AG08396 (cell line): ENCODE measurements at places on chromosomes 12 and 14.

GRCh38 chr12:89476232-89476631 is 48.4 kb downstream of the GALNT4 start:
- no peak for DNase-seq

DNA sequence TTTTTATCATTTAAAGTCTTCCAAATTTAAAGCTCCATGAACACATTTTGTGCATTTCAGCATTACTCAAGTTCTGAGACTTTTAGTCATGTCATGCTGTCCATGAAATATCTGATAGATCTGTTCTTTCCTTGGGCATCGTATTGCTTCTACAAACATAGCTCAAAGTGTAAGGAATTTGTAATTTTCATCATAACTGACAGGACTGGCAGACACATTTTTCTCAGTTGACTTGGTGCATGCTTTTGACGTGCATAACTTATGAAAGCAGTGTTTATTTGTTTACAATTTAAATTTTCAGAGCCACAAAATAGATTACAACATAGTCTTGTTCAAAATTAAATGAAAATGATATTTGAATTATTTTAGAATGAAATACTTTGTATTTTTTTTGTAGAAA is 812.1 kb upstream of the NOVA1 start:
- DNase-seq: no peak

DNA sequence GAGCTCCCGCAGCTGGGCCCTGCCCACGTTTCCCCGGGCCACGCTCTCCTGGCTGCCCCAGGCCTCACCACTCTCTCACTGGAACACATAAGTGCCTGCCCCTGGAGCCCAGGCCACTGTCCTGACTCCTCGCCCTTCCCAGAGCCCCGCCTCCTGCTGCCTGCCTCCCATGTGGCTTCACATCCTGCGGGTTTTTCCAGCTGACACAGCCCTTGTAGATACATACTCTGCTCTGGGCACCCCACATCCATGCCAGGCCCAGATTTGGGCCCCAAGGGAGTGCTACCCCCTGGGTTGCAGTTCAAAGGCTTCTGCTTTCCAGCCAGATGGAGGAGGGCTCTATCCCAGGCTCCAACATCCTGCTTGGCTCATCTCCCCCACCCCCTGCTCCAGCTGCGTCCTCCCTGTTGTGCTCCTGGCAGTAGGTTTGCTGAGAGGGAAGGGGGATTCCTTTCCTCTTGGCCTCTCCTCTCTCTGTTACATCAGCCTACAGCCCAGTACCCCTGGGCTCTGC is 60.1 kb downstream of the TSPAN9 start:
- peak; percentile 64 for DNase-seq

- DNase-seq: peak; percentile 88
Measured at GRCh38 chr14:76947078-76947837, 81.2 kb downstream of the IRF2BPL start.

GRCh38 chr12:45273717-45274271 is 57.9 kb downstream of the ANO6 start:
- peak; percentile 80 for DNase-seq

GRCh38 chr12:59574406-59574805 is 21.4 kb upstream of the SLC16A7 start:
- DNase-seq: no peak

GRCh38 chr14:85535991-85536832 is 6.3 kb downstream of the FLRT2 start:
- DNase-seq: peak; percentile 61

DNA sequence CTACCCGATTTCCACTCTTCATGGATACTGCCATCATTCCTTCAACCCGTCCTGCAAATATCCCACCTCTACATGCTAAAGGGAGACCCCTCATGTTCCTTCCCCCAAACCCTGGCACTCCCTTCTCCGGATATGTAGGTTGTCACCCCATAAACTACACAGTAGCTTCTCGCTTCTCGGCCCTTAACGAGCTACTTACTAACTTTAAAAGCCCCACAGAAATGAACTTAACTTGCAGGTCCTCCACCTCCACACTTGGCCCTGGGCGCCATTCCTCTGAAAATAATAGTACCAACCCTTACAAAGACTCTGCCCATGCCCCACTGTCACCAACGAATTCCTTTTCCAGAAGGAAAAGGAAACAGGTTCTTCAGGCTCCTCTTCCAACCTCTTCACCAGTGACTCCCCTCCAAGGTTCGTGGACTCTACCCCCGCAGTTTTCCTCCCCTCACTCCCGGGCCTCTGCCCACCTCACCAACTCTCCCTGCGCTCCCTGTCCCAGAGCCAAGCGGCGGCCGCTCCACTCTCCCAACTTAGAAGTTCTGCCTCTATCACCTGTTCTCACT is 1.2 kb downstream of the SPPL3 start:
- DNase-seq: peak; percentile 8

GRCh38 chr12:42144158-42144407 is 591 bp downstream of the GXYLT1 start:
- peak; percentile 4 for DNase-seq

GRCh38 chr12:102763061-102763460 is 154.0 kb downstream of the PAH start:
- DNase-seq: no peak

GRCh38 chr12:75635606-75636444 is 124.4 kb upstream of the KRR1 start:
- DNase-seq: peak; percentile 66

DNA sequence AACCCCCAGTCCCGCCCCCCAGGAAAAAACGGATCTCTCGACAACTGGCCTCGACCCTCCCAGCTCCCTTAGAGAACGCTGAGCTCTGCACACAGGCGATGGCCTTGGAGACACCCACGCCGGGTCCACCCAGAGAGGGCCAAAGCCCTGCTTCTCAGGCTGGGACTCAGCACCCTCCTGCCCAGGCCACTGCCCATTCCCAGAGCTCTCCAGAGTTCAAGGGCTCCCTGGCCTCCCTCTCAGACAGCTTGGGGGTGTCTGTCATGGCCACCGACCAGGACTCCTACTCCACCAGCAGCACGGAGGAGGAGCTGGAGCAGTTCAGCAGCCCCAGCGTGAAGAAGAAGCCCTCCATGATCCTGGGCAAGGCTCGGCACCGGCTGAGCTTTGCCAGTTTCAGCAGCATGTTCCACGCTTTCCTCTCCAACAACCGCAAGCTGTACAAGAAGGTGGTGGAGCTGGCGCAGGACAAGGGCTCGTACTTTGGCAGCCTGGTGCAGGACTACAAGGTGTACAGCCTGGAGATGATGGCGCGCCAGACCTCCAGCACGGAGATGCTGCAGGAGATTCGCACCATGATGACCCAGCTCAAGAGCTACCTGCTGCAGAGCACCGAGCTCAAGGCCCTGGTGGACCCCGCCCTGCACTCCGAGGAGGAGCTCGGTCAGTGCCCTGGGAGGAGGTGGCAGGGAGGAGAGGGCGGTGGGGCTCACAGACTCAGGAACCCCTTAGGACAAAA is 95.8 kb downstream of the LGMN start:
- no peak for DNase-seq

GRCh38 chr14:99715266-99716000 is 31.3 kb downstream of the CYP46A1 start:
- DNase-seq: no peak

GRCh38 chr14:28746247-28746646 is 20.3 kb upstream of the FOXG1 start:
- DNase-seq: no peak

DNA sequence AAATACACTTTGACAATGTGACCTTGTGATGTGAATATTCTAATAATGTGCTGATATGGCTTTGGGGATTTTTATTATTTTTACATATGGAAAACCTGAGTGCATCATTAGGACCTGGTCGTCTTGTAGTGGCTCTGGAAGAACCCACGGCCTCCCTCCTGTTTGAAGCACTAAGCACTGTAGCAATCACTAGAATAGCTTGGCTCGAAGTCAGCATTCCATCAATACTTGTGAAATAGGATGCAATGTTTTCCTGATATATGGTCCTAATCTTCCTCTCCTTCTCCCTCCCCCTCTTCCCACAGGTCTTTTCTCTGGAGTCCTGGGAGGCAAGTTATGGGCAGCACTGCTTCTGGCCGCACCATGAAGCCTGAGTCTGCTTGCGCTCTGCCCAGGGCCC is 71.9 kb downstream of the NRXN3 start:
- DNase-seq: no peak

- no peak for DNase-seq
Measured at GRCh38 chr12:100896192-100896591, 101.6 kb downstream of the ANO4 start.

GRCh38 chr14:69852531-69853321 is 26.5 kb upstream of the SMOC1 start:
- DNase-seq: no peak

- no peak for DNase-seq
Measured at GRCh38 chr14:47332939-47333338, 342.5 kb downstream of the MDGA2 start.

GRCh38 chr14:34685819-34686428 is 28.5 kb downstream of the CFL2 start:
- DNase-seq: no peak

- DNase-seq: no peak
Measured at GRCh38 chr12:66629138-66629870, 49.6 kb downstream of the GRIP1 start.

- DNase-seq: no peak
Measured at GRCh38 chr12:114136631-114137030, 170.5 kb upstream of the RBM19 start.
